HT1080 (cell line): ENCODE measurements at places on chromosomes 5 and 9.

DNA sequence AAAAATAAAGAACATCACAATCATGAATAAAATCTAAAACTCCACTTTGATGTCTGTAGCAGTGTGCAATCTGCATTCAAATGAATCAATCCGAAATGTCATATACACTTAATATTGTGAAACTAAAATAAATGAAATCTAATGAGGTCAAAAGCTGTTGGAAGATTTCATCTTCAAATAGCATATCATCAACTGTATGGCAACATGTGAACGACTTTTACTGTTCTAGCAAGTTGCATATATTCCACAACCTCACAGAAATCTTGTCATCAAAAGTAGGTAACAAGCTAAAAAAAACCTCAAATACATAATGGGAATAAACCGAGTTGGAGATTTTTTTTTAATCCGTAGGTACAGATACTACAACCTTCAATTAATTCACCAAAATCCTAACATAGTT lies 1.2 kb downstream of the PTBP3 start:
- DNase-seq = no peak

DNA sequence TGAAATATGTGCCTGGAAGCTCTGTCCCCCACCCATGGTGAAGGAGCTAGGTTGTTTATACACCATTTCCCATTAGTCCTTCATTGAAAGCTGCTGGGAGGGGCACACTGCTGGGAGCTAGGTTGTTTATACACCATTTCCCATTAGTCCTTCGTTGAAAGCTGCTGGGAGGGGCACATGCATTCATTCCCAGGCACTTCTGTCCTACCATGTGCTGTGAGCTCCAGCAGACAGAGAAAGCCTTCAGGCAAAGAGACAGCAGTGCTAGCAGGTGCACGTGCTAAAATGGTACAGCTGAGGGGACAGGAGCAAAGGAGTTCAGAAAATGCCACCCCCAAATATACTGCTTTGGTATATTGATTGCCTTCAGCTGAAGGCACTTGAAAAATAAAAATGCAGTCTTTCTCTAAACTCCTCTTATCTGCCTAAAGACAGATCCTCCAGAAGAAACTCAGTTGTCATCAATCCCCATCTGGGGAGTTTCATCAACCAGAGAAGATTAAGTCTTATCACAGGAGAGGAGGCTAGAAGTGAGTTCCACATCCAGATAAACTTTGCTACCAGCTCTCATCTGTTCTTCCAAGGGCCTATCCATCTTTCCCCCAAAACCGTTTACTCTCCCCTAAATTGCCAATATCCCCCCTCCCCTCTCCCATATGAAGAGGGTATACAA lies 27.7 kb upstream of the DAPK1 start:
- DNase-seq = no peak

DNA sequence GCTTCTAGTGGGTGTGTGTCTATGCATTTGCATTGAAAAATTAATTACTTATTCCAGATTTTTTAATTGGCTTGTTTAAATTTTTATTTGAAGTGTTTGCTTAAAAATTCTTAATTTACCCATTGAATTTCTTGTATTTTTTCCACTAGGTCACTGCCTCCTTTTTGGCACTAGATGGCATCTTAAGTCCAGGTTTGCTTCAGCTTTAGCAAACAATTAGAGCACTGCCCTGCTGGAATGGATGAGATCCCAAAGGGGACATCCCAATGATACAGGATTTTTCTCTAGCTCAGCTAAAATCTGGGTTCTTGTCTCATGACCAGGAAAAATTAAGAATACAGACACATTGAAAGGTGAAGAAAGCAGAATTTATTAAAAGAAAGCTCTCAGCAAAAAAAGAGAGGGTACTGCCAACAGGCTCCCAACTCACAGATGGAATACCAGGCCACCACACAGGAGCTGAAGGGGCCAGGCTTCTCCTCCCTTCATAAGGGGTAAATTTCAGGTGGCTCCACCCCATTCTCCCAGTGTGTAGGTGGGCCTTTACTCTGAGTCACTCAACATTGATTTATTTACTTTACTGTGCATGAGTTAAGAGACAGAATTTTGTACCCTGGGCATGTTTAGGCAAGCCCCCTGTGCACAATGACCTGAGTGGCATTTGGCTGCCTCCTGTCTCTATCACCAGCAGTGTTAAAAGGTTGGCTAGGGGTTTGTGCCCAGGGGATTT lies 532.4 kb downstream of the ANXA1 start:
- peak; percentile 62 for DNase-seq

DNA sequence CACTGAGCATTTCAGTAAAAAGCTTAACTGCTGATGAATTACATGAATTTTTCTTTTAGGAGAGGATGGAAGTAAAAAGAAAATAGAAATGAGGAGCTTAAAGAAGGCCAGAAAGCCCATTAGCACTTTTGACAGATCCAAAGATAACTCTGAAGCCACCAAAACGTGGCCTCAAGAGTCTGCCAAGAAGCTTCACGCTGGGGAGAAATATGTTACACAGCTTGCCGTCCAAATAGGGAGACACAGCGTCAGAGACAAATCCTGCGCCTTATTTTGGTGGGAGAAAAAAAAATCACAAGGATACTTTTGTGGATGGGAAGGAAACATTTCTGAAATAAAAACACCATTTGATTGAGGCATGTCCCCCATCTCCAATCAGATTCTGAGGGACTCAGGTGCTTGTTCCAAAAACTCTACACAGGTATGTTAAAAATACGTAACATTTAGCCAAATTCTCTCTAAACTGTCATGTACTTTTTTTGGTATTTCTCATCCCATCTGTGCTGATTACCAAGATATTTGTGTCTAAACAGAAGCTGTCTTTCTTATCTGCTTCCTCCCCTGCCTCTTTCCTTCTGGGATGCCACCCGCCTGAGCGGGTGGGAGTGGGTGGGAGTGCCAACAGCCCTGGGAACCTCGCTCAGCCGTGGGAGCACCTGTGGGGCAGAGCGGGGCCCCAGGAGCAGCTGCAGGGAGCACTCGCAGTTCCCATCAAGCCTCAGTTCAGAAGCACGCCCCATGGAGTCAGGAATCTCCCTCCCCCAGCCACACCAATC lies 275.5 kb downstream of the DENND1A start:
- no peak for DNase-seq

GRCh38 chr5:111266491-111266890 lies 42.3 kb downstream of the CAMK4 start:
- peak; percentile 18 for DNase-seq

DNA sequence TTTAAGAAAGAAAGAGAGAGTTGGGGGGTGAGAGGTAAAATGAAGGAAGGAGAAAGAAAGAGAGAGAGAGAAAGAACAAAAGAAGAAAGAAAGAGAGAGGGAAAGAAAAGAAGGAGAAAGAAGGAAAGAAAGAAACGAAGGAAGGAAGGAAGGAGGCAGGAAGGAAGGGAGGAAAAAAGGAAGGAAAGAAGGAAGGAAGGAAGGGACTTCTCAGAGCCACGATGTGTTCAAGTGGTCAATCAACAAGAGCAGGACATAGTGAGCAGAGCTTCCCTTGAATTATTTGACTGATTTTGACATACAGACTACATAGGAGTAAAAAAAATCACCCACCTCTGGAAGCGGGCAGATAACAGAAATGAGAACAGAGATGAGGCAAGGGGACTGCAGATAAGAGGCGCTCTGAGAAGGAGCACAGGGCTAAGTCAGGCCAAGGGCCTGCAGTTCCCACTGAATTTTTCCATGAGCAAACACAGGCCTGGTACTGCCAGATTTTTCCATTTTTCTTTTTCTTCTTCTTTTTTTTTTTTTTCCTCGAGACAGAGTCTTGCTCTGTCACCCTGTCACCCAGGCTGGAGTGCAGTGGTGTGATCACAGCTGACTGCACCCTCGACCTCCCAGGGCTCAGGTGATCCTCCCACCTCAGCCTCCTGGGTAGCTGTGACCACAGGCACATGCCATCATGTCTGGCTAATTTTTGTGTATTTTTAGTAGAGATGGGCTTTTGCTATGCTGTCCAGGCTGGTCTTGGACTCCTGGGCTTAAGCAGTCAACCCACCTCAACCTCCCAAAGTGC lies 77.7 kb upstream of the IL17B start:
- no peak for DNase-seq

DNA sequence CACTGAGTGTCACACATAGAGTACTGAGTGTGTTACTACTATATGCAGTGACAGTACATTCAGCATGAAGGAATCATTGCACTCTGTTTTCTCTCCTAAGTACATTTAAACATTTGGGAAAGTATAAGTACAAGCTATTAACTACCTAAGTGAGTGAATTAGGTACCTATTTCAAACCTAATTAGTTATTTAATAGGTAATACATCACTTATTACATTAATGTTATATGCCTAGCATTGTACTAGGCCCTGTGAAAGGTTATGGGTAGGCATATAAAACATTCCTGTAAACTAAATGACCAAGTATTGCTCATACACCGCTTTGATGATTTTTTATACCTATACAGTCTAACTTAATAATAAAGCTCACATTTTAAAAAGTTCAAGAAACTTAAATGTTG lies 25.7 kb upstream of the PPP3R2 start:
- no peak for DNase-seq

DNA sequence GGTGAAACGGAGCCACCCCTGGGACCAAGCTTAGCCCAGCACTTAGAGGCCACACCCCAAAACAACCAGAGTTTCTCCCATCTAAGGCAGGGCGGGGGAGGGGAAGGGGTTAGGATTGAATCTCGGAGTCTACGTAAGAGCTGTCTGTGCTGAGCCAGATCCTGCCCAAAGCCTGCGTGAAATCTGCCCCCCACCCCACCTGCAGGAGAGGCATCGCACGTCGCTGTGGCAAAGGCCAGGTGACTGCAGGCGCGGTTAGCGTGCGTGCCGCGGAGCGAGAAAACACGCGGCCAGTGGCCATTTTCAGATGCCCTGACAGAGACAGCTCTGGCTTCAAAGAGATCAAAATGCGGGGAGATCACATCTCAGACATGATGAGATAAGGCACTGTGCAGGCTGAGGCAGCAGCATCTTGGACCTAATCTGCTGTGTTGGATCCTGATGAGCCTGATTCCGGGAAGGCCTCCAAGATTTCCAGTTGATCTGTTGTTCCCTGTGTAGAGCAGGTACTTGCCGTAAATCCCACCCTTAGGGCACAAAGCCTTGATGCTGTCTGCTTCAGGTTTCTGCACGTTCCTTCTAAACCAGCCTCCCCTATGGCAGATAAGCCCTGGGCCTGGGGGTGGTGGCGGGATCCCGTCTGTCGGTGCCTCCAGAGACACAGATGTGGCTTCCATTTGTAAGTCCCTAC lies 2.5 kb upstream of the QSOX2 start:
- no peak for DNase-seq

DNA sequence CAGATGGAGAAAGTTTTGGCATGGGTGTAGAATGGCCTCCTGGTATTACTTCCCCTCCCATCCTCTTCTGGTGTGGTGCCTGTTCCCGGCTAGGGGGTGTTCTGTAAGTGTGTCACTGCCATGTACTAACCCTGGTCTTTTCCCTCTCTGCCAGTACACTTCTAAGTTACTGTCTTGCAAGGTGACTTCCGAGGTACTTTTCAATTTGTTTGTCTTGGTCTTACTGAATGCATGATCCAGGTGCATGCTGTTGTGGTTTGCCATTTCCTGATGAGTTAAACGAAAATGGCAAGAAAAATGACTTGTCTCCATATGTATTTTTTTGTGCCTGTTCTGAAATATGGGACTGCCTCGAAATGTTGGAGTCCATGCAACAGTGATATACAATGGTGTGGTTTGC lies 46.0 kb downstream of the C9orf152 start:
- no peak for DNase-seq

DNA sequence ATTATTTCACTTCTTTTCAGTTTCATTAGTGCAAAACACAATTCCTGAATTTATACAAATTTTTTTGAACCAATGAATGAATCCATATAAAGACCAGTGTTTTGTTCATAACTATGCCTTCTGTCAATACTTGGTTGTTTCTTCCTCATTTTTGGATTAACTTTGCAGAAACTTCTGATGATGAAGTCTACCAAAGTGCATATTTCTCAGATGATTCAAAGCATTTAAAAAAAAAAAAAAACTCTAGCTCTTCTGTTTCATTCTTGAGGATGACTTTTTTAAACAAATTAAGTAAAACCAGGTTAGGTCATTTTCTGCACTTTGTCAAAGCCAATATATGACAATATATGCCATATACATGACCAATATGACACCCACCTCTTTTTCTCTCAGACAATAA lies 92.6 kb downstream of the CHSY3 start:
- DNase-seq = peak; percentile 64

DNA sequence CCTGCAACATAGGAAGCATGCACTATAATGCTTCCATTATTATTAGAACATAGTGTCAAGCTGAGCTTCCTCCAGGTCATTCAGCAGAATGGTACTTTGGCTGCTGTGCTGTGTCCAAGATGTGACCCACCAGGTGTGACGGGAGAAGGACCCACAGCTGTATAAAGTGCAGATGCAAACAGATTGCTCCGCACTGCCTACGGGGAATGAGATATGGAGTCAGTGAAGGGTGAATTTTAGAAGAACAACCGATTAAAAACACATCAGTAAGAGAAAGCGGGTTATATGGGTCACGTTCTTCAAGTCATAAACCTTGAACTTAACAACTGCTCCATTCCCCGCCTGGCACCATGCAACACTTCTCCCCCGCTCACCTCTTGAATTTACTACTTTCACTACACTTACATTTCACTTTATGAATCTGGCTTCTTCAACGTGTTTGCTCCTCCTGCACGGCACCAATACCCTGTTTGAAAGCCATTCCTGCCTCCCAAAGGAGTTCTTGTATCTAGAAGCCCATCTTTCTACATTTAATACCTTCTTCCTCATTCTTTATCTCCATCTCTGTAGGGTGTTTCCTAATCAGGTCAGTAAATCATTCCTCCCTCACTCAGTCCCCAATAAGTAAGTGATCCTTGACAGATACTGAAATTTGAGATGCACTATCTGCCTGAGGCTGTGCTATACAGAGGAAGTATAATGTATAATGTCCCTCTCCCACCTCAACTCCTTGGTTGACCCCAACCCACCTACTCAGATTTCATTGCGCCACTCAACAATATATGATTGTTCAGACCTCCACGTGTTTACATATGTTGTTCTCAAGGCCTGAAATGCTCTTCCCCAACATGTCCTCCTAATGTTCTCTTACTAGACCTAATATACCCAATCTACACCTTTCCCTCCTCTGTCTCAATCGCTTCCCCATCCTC lies 25.9 kb downstream of the BRINP1 start:
- DNase-seq = no peak

GRCh38 chr5:147510885-147511284 lies 1.0 kb upstream of the DPYSL3 start:
- DNase-seq = no peak

GRCh38 chr9:77505232-77505631 lies 142.9 kb downstream of the GNA14 start:
- DNase-seq = no peak

DNA sequence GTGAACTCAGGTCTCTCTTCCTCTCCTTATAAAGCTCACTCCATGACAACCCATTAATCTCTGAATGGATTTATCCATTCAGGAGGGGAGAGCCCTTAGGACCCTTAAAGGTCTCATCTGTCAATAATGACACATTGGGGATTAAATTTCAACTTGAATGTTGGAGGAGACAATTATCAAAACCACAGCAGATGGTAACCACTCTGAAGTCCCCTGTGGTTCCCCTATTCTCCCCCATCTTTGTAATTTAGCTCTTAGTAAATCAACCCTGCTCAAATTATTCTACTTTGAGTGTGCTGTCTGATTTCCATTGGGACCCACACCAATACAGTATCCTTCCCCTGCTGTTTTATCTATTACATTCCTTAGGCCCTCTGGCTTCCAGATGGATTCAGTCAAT lies 72.0 kb upstream of the RAI14 start:
- DNase-seq = no peak
